ENCODE measurements at places on chromosomes 3 and 15. TPM values are rescaled to one million over a fixed set of nuclear protein-coding genes. Genes with fewer than 3 reads are reported as not detected.

GRCh38 chr3:142087676-142088075 lies 61.7 kb downstream of the TFDP2 start:
- DNase-seq: peak; percentile 86

DNA sequence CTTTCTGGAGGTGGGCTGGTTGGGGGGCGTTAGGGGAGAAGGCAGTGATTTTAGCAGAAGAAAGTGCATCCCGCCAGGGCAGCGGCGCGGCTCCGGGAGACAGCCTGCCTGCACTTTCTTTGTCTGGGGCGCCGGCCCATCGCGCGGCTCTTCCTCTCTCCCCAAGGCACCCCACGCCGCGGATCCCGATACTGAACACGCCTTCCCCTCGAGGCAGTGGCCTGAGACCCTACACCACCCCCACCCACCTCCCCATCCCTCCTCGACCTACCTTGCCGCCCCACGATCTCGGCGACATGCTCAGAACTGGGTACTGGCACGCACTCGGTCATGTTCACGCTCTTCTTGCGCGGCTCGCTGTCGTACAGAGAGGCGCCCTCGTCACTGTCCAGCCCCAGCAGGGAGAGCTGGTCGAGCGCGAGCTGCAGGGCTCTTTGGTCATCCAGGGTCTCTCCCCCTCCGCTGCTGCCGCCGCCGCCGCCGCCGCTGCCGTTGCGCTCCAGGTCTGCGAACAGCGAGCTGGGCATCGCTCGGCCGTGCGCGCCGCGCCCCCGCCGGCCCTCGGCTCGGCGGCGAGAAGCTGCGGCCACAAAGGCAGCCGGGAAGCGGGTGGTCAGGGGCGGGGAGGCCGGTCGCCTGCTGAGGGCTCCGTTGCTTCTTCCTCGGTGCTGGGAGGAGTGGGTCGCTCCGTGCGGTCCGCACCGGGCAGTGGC lies 483 bp downstream of the MEX3B start:
- DNase-seq: peak; percentile 52

GRCh38 chr15:92870010-92870591 lies 30.0 kb upstream of the CHD2 start:
- peak; percentile 21 for DNase-seq

DNA sequence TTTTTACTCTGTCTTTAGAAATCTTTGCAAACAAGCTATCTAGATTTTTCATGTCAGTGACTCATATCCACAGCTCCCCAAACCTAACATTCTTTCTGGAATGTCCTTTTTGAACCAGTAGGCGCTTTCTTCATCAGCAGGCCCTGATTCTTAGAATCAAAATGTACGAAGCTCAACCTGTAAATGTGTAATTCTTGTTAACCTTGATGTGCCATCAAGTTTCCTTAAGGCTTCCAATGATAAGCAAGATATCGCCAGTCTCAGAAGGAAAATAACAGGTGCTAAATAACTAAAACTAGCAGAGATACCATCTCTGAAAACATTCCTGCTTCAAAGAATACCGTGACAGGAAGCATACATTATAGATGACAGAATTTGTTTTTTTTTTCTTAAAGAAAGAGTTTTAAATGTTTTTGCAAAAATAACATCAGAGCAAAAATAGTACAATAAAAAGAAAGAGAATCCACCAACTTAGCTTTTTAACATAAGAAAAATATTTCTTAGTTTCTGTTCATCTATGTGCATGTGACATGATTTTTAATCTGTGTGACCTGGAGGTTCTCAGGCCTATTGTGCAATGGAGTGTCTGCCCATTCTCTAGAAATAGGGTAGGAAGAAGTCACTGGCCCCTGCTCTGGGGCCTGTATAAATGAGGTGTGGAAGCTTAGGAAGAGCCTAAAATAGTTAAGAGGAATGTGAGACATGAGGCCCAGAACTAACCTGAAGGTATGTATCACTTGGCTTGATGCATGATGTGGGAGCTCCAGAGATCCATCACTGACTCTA lies 14.7 kb upstream of the SECISBP2L start:
- peak; percentile 62 for DNase-seq

Gene RASGRP1
- 0.59 TPM for total RNA-seq

Gene GPR176
- 151 TPM for total RNA-seq

Gene RNF7
- 139 TPM for total RNA-seq

Data from HFFc6 (cell line).